ENCODE measurements at places on chromosomes 13 and 19. TPM values are rescaled to one million over a fixed set of nuclear protein-coding genes. Genes with fewer than 3 reads are reported as not detected.

DNA sequence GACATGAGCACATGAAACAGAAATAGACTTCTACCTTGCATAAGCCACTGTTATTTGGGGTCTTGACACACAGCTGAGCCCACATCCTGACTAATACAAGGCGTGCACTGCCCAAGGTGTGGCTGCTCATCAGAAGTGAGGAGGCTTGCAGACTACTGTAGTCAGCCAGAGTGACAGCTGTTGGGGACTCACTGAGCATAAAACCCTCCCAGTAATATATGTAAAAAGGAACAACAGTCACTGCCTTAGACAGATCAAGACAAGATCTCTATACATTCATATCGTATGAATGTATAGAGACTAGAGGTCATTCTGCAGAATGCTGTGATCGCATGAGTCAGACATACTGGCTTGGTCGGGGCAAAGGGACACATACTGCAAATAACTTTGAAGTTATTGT is 4.1 kb upstream of the C1QTNF9B start:
- DNase-seq: no peak

- DNase-seq: no peak
These were observed 36.8 kb upstream of the POP4 start for GRCh38 chr19:29569038-29569911.

DNA sequence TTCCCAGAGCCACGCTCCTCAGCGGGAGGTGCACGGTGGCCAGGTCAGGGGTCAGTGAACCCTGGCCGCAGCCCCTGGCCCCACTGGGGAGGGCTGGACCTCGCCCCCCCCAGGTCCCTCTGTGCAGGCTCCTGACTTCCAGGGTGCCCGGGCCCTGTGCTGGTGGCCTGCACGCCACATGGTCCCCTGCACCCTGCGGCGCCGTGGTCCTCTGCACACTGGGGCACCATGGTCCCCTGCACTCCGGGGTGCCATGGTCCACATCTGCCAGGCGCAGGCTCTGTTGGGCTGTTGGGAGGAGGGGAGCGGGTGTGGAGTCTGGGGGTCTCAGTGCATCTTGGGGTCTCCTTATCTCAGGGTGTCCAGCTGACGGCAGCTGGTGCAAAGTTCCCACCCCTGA is 23.3 kb upstream of the TMEM255B start:
- DNase-seq: no peak

- no peak for DNase-seq
These were observed 632.0 kb downstream of the SLITRK5 start for GRCh38 chr13:88303157-88303556.

DNA sequence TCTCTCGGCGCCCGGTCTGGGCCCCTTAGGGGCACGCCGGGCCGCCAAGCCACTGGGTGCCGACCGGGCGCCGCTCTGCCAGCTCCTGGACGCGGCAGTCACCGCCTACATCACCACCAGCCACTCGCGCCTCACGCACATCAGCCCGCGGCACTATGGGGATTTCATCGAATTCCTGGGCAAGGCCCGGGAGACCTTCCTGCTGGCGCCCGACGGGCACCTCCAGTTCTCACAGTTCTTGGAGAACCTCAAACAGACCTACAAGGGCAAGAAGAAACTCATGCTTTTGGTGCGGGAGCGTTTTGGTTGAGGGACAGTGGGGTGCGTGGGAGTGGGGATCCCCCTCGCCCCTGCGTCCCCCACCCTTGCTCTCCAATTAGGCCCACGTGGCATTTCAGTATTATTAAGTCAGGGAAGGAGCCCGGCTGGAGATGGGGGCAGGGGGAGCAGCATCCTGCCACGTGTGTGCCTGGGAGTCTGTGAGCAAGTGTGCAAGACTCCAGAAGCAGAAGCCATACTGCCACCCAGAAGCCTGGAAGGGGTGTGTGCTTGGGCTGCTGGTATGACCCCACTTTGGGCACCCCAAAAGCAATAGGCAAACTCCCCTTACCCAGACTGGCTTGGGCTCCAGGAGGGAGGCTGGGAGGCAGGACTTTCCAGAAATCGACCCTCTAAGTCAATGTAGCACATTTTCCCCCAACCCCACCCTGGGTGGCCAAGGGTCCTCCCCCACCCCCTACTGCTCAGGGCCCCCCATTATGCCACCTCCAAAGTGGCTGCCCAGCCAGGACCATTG is 35.7 kb downstream of the ZSWIM4 start:
- DNase-seq: no peak

- no peak for DNase-seq
These were observed 712.5 kb downstream of the DIAPH3 start for GRCh38 chr13:59451236-59451635.

- DNase-seq: no peak
These were observed 196.1 kb upstream of the MAB21L1 start for GRCh38 chr13:35672611-35673010.

DNA sequence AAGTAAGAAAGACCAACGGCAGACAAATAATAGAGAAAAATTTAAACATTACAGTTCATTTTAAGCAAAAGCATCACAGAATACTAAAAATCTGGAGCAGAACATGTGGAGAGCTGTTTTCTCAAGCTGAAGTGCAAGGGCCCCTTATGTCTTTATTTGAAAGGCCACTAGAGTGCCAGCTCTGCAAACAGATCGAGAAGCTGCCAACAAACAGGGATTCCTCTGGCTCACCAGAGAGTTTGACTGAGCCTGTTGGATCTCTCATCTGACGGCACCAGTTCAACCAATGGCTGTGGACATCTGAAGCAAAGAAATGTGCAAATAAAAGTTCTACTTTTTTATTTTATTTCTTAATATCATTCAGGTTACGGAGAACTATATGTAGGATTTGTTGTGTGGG is 119.7 kb downstream of the COL4A2 start:
- DNase-seq: no peak

- no peak for DNase-seq
These were observed 15.2 kb upstream of the GJA3 start for GRCh38 chr13:20175907-20176652.

- no peak for DNase-seq
These were observed 729.4 kb upstream of the MIR17HG start for GRCh38 chr13:90618133-90618532.

- no peak for DNase-seq
These were observed 69.6 kb downstream of the ZAR1L start for GRCh38 chr13:32245555-32245954.

Gene ZNF154
- 7.7 TPM for total RNA-seq

Gene FAM32A
- total RNA-seq: 60.6 TPM

Gene MISP
- total RNA-seq: not detected

Gene WASF3
- 0.41 TPM for total RNA-seq

Gene ZNF865
- total RNA-seq: 29.4 TPM

Gene SHC2
- 4.4 TPM for total RNA-seq

Gene ATP7B
- total RNA-seq: 2.6 TPM
